ENCODE measurements at places on chromosomes 13 and 19.

GRCh38 chr13:79861731-79862130, 380.8 kb downstream of the NDFIP2 start:
- DNase-seq, result no peak

- DNase-seq, result no peak
Observed at GRCh38 chr13:40377783-40378182, 288.7 kb downstream of the FOXO1 start.

DNA sequence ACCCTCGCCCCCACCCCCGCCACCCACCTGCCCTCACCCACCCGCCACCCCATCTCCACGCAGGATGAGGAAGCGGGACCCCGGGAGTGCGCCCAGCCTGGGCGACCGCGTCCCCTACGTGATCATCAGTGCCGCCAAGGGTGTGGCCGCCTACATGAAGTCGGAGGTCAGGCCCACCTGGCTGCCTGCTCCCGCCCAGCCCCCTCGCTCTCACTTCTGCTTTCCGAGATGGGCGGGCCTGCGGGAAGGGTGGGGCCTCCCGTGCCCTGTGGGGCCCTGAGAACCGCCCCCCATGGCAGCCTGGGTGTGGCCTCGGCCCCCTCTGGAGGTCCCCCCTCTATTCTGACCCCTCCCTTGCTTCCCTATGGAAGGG, 3.1 kb upstream of the SPIB start:
- DNase-seq, result no peak

GRCh38 chr13:99875391-99875790, 96.2 kb downstream of the ZIC5 start:
- no peak for DNase-seq

- no peak for DNase-seq
Observed at GRCh38 chr13:24842549-24843274, 78.7 kb downstream of the RNF17 start.

- DNase-seq, result no peak
Observed at GRCh38 chr13:76029706-76030105, 393.6 kb downstream of the LMO7 start.

- no peak for DNase-seq
Observed at GRCh38 chr19:5961969-5962945, 15.7 kb downstream of the RANBP3 start.

- no peak for DNase-seq
Observed at GRCh38 chr19:35966771-35967170, 28.2 kb upstream of the SDHAF1 start.

GRCh38 chr13:37953696-37954095, 84.1 kb upstream of the TRPC4 start:
- no peak for DNase-seq
